ENCODE measurements at places on chromosomes 7 and 10.

- no peak for DNase-seq
These were observed 162.8 kb downstream of the CYP26A1 start for GRCh38 chr10:93236393-93237040.

GRCh38 chr7:37149051-37149772, 299.5 kb downstream of the ELMO1 start:
- no peak for DNase-seq

GRCh38 chr7:114921631-114922025, 266 bp upstream of the MDFIC start:
- no peak for DNase-seq

DNA sequence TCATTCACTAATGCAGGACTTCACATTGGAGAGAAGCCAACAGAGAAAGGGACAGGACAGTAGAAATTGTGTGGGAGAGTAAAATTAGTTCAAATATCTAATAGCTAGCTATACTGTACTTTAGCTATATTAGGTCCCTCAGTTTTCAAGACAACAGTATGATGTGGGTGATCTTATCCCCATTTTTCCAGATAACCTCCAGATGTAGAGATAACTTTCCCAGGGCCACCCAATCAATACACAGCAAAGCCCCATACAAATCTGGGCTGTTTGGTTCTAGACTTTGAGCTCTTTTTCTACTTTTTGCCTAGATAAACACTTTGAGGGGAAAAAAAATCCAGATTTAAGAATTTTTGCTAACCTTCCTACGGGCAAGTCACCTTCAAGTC, 482 bp upstream of the CLDN12 start:
- DNase-seq = no peak

DNA sequence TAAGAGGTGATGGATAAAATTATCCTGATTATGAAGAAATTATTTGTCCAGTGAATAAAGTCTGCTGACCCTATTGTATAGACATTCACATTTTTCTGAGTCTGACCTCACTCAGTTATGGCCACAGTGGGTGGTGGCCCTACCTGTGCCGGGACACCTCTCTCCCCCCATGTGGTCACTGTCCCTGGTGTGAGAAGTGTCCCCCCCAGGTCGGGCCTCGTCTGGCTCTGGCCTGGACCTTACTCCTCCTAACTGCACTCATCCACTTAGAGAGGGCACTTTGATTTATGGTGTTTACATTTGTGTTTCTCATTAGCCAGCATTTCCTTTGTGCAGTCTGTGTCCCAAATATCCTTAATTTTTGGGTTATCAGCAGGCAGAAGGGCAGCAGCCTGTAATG, 59.6 kb upstream of the ZNF32 start:
- no peak for DNase-seq

- DNase-seq = no peak
These were observed 201.2 kb upstream of the SEMA3E start for GRCh38 chr7:83850125-83850524.

- DNase-seq = no peak
These were observed 2.6 kb upstream of the PPIA start for GRCh38 chr7:44793919-44794318.

DNA sequence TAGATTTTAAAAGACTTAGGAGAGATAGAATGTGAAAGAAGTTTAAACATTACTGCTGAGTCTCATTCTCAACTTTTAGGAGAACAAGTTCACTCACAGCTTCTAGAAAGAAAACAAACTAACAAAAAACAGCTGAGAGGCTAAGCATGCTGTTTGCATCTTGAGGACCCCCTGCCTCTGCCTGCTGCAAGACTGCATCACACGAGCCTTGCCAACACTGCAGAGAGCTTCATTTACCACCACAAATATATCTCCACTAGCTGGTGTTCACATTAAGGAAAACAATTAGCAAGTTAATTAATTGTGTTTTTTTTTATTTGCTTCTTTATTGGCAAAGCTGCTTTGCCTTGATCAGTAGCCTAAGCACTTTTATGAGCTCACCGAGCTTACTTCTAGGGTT, 336.6 kb upstream of the KIAA1217 start:
- no peak for DNase-seq

DNA sequence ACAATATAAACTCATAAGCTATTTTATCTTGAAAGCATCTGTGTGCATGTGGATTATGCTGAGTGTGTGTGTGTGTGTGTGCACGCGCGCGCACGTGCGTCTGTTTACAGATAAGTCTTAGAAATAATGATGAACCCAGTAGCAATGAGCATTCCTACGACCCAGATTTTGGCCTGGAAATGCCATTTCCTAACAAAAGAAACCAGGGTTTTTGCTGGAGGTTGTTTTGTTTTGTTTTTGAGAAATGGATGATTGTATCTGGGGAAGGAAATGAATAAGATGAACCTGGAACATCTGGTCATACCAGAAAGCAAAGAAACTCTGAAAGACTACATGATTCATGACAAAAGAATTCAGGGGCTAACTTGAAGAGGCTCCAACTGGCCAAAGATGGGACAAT, 22.1 kb upstream of the LMOD2 start:
- DNase-seq = no peak

- DNase-seq = no peak
These were observed 59.4 kb downstream of the SEMA3C start for GRCh38 chr7:80859272-80859970.

DNA sequence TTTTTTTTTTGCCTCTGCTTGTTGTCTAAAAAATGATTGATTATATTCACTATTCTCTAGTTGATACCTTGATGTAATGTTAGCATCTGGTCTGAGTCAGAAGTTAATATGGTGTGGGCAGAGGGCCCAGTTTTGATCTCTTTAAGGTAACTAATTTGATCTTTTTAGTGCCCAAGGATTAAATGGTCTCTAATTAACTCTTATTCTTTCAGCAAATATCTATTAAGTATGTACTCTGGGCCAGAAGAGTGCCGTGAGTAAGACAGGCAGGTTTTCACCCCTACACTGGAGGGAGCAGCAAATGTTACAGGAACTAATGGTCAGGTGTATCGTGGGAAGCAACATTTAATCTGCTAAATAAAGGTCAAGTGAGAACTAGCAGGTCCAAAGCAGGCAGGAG, 144.6 kb upstream of the COL1A2 start:
- DNase-seq = no peak

- DNase-seq = no peak
These were observed 94.5 kb downstream of the RGS10 start for GRCh38 chr10:119447823-119448546.

DNA sequence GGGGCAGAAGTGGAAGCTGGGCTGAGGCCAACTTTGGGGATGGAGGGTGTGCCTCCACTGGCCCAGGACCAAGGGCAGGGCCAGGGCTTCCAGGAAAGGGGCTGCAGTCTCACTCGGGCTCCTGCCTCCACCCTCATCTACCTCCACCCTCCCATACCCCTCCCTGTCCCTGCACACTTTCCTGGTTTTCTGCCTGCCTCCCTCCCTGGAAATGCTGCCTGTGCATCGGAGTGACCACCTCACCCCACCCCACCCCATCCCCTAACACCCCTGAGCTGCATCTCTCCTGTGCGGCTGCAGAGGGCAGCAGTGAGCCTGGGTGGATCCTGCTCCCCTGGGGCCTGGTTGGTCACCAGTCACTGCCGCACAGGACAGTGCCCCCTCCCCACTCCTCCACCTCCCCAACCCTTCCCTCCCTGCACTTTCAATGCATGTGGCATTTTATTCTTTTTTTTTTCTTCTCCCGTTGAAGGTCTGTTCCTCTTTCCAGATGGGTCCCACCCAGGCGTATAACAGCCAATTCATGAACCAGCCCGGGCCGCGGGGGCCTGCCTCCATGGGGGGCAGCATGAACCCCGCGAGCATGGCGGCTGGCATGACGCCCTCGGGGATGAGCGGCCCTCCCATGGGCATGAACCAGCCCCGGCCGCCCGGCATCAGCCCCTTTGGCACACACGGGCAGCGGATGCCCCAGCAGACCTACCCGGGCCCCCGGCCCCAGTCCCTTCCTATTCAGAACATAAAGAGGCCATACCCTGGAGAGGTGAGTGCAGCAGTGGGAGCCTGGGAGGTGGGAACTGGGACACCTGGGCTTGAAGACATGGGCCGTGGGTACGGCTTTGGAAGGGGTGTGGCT, 54.1 kb upstream of the PPIF start:
- no peak for DNase-seq

- no peak for DNase-seq
These were observed 32.1 kb downstream of the SGCE start for GRCh38 chr7:94623820-94624219.

DNA sequence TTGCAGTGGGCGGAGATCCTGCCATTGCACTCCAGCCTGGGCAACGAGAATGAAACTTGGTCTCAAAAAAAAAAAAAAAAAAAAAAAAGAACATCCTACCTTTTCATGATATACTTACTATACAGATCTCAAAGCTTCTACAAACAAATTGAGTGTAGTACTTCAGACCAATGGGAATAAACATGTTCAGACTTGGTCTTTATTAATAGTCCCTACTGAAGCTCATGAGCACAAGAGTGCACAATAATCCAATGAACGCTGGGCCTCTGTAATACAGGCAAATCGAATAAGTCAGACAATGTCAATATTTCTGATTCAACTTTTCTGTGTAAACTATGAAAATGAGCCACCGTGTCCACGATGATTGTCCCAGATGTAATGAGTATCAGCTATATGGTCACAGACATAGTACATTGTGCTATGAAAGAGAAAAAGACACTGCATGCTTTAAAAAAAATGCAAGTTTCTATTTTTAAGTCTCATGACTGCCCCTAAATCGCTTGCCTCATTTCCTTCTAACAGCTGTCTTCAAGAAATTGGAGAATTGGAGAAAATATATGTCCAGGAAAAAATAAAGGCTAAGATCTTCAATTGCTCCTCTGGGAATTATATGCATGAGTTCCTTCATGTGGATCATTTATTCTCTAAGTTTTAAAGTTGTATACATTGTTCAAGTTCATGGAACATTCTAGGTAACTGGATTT, 64.0 kb upstream of the CTTNBP2 start:
- no peak for DNase-seq

DNA sequence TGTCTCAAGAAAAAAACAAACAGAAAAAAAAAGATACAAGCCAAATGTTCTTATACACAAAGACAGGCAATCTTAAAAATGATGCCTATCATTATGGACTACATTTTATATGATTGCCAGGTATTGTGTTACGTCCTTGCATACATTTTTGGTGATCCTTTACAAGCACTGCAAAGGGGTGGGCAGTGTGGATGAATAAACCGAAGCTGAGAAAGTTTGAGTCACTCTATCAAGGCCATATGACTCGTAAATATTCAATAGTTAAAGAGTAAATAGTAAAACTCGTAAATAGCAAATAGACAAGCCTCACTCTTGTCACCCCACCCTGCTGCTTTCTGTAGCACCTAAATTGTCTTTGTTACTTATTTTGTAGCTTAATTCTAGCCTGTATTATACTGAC, 326.2 kb downstream of the FRMD4A start:
- no peak for DNase-seq

GRCh38 chr7:149866779-149867447, 6.9 kb upstream of the ATP6V0E2 start:
- DNase-seq = no peak

GRCh38 chr7:91242097-91242844, 22.0 kb upstream of the FZD1 start:
- DNase-seq = no peak

DNA sequence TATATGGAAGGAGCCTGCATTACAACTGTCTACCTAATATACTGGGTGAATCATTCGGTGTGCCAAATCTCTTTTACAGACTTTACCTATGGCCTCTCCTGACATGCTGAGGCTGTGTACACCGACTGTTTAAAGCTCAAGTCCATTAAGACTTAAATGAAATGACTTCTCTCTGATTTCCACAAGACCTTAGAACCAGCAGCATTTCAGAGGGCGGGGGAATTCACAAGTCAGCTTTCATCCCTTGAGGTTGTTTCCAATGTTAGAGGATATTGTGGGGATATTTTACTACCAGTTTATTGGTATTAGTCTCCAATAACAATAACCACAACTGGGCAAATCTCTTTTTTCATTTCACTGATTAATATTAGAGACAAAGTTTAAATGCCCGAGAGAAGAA, 87.1 kb upstream of the IKZF1 start:
- no peak for DNase-seq

GRCh38 chr10:24897326-24897926, 55.0 kb downstream of the PRTFDC1 start:
- no peak for DNase-seq

GRCh38 chr7:2896131-2896530, 52.0 kb upstream of the GNA12 start:
- no peak for DNase-seq

- DNase-seq = peak; percentile 40
These were observed 1.1 kb upstream of the GTF2I start for GRCh38 chr7:74656441-74656836.

GRCh38 chr7:2774935-2775334, 69.2 kb downstream of the GNA12 start:
- DNase-seq = no peak

- no peak for DNase-seq
These were observed 62.2 kb upstream of the KDM7A start for GRCh38 chr7:140238778-140239652.
